HCT116 (cell line): ENCODE measurements at places on chromosomes 2 and 18.

DNA sequence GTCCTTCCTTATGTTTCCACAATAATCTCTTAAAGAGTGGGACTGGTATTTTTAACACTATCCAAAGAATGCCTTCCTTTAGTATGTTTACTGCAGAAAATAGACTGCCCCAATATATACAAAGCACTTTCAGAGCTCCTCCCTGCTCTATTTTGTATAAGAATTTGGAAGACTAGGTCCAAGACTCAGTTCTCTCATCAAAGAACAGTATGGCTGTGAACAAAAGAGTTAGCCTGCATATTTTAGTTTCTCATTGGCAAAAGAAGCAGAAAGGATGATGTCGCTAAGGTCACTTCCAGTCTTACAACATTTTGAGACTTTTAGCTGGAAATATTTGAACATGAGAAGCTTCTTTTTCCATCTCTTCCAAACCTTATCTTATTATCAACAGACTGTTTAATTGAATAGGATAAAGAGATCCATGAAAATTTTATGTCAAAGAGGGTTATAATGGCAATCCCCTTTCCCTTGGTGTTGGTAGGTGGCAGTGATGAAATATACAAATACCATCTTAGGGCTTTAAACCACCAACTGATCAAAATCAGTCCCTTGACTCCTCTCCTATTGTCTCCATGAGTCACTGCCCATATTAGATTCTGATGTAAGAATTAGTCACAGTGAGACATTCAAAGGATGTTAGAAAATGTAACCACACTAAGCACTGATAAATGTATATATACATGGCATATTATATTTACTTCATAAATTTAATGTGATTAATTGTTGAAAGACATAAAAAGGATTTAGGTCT, 266.9 kb upstream of the DSEL start:
- DNase-seq = no peak

- DNase-seq = no peak
Measured at GRCh38 chr2:69353360-69353759, 33.7 kb downstream of the GFPT1 start.

DNA sequence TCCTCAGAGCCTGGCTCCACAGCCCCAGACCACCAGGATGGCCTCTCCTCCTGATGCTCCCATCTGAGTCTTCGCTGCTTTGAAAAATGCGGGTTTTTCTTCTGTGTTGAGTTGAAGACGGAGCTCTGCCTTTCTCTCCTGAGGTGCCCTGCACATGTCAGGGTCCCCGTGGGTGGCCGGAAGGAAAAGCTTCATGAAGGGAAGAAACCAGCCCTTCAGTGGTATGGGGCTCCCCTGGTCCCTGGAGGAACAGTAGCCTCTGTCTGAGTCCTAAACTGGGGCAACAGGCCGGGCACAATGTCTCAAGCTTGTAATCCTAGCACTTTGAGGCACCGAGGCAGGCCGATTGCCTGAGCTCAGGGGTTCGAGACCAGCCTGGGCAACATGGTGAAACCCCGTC, 54.7 kb upstream of the CAB39 start:
- DNase-seq = no peak

DNA sequence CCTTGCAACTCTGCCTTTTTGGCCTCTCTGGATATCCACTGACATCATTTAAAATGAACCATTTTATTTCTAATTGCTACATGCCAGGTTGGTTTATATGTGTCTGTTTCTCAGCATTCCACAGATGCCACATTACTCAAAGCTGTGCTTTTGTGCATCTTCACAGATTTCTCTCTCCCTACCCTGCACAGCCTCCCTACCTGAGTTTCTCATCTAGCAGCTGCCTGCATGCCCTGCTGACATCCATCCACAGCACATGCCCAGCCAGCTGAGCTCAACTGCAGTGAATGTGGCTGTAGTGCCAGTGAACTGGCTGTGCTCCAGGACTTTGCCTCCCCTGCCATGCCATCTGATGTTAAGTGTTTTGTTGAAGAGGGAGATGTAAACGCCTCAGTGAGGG, 44.5 kb downstream of the PKP4 start:
- DNase-seq = no peak

DNA sequence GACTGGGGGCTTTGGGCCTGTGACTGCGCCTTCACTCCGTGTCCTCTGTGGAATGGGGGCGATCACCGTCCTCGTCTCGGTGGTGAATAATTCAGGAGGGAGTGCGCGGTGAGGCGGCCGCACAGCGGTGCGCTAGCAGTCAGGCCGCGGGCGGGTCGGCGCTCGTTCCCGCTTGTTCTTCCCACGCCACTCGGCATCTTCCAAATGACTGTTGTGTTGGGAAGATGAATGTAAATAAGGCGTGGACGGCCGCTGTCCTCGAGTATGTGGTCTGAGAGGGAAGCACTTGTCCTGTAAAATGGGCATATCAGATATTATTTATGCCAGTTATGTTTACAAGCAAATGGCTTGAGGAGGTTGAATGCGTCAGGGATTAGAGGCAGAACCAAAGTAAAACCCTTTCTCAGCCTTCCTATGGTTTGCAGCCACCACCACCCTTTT, 608 bp upstream of the VPS4B start:
- DNase-seq = peak; percentile 18

DNA sequence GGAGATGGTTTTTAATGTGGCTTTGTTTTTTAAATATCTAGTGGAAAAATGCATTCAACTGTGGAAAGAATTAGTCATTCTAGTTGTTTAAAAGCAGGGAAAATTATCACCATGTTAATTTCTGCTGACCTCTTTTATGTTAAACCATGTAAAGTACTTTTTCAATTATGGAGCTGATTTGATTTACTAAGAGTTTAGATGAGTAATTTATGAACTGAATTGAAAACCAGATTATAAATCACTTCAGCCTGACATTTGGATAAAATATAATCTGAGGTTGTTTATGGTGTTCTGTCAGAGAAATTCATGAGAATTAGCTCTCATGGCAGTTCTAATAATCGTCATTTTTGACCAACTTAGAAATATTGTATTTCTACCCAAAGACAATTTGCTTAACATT, 11.6 kb downstream of the ITGA4 start:
- DNase-seq = no peak

GRCh38 chr2:40041422-40042382, 262.6 kb upstream of the THUMPD2 start:
- no peak for DNase-seq

DNA sequence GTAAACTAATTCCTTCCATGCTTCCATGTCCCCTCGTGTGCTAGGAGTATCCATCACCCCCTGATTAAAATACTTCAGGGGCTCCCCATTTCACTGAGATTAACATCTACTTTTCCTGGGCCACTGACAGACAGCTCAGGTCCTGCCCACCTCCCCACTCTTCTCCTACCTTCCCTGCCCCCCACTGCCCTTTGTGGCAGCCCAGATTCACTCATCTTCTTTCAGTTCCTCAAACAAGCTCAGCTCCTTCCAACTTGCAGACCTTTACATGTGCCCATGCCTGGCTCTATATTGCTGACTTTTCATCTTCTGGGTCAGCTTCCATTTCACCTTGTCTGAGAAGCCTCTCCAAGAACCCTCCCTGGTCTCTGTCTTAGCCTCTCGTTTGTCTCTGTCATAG, 12.0 kb downstream of the RUFY4 start:
- DNase-seq = no peak

GRCh38 chr18:75896865-75897264, 469.4 kb upstream of the SMIM21 start:
- peak; percentile 22 for DNase-seq
